NCI-H345 (cell line): ENCODE measurements at places on chromosomes 12 and 14.

DNA sequence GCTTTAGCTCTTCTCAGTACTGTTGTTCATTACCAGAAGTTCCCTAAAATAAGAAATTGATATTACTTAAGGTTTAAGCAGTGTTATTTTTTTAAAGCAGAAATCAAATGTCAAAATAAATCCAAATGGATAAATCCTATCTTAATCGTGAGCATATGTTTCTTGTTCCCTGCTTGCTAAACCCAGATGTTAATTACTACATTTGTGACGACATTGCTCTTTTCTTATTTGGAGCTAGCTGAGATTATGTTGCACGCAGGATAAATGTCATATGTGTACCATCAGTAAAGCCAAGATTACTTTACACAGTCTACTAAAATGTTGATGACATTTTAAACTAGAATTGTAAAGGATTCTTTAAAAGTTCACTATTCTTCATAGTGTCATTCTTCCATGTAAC is 157.5 kb downstream of the PLCZ1 start:
- no peak for DNase-seq

DNA sequence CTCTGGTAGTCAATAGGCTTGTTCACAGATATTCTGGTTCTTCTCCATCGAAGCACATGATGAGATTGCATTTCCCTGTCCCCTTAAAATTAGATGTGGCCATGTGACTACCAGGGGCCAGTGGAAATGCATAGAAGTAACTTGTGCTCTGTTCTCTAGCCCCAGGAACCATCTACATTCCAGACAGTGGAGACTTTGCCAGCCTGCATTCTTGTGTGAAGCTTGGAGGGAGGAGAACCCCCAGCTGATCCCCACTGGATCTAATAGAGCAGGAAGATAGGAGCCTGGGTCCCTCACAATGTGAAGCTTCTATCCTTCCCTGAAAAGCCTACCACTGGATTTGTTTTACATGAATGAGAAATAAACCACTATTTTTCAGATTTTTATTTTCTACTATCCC is 130.1 kb downstream of the KITLG start:
- no peak for DNase-seq

GRCh38 chr12:112524676-112525425 is 106.1 kb downstream of the PTPN11 start:
- no peak for DNase-seq

DNA sequence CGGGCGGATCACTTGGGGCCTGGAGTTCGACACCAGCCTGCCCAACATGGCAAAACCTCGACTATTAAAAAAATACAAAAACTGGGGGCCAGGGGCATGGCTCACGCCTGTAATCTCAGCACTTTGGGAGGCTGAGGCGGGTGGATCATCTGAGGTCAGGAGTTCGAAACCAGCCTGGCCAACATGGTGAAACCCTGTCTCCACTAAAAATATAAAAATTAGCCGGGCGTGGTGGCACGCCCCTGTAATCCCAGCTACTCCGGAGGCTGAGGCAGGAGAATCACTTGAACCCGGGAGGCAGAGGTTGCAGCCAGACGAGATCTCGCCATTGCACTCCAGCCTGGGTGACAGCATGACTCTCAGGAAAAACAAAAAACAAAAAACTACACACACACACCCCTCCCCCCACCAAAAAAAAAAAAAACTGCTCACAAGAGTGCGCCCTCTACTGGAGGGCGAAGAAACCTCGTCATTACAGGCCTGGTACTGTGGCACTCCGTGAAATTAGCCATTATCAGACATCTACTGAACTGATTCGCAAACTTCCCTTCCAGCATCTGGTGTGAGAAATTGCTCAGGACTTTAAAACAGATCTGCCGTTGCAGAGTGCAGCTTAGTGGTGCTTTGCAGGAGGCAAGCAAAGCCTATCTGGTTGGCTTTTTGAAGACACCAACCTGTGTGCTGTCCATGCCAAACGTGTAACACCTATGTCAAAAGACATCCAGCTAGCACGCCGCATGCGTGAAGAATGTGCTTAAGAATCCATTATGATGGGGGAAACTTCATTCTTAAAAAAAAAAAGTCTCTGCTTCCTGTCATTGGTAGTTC is 7.7 kb downstream of the PPP1R3E start:
- DNase-seq, result peak; percentile 54

- no peak for DNase-seq
Measured at GRCh38 chr14:68663385-68664076, 129.3 kb downstream of the ZFP36L1 start.

- no peak for DNase-seq
Measured at GRCh38 chr14:68580096-68580645, 212.7 kb downstream of the ZFP36L1 start.

GRCh38 chr12:57902478-57902969 is 38.8 kb upstream of the ATP23 start:
- DNase-seq, result no peak

DNA sequence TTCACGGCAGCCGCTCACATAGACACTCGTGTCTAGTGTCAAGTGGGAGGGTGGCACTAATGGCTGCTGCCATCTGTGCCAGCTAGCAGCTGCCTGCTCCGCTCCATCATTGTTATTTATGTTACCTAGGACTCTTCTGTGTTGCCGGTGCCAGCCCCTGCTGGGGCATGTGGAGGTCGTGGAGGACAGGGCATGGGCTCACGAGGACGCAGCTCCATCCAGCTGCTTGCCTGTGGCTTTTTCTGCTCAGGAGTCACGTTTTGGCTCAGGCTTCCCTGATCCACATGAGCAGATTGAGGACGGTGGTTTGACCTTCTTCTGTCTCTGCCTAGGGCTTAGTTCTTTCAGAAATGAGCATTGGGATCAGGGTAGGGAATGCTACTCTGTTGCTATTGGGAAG is 31.2 kb downstream of the TPCN1 start:
- peak; percentile 11 for DNase-seq

- DNase-seq, result no peak
Measured at GRCh38 chr12:50297027-50297426, 13.7 kb upstream of the LIMA1 start.

DNA sequence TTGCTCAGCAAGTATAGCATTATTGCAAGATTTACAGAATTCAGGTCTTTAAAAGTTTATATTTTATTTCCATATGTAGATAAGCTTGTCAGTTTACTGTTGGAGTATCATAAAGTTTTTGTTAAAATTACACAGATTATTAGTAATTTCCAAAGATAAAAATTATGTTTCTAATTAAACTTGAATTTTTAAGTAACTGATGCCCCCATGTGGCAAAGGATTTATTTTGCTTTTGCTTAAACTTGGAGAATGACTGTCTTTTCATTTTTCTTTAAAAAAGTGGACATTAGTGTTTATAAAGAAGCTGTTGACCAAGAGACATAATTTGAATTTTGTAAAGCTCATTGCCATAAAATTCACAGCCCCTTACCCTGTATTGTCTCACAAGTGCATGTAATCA is 45.8 kb downstream of the ETNK1 start:
- DNase-seq, result no peak

GRCh38 chr14:37972941-37973887 is 234.5 kb upstream of the SSTR1 start:
- DNase-seq, result no peak

- peak; percentile 29 for DNase-seq
Measured at GRCh38 chr14:99574099-99574880, 29.7 kb downstream of the CCDC85C start.

DNA sequence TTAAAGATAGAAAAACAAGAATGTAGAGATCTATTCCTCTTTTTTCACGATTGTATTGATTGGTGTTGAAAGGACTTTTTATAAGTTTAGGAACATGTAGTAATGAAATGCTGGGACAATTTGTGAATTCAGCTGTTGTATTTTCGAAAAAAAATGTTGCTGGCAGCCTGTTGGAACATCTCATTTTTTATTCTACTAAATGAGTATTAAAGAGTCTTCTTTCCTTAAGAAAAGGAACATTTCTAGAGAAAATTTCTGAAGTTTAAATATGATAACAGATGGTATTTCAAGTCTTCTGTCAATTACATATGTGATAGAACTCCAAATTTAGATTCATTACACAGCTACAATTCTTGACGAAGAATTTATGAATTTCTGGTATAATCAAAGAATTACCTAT is 189.6 kb downstream of the TMEM117 start:
- DNase-seq, result no peak

DNA sequence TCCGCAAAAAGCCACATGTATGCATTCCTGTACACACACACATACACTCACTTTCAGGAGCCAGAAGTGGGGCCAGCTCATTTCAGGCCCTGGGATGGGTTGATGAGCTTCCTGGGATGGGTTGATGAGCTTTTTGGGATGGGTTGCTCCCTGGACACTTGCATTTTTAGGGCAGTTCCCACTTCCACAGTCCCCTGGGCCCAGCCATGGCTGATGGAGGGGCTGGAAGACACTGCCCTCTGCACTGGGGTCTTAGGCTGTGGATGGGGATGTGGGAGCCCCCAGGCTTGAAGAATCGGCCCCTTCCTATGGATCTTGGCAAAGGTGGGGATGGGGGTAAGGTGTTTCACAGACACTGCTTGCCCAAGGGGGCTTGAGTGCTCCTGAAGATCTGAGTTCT is 12.7 kb downstream of the ACVRL1 start:
- DNase-seq, result no peak

DNA sequence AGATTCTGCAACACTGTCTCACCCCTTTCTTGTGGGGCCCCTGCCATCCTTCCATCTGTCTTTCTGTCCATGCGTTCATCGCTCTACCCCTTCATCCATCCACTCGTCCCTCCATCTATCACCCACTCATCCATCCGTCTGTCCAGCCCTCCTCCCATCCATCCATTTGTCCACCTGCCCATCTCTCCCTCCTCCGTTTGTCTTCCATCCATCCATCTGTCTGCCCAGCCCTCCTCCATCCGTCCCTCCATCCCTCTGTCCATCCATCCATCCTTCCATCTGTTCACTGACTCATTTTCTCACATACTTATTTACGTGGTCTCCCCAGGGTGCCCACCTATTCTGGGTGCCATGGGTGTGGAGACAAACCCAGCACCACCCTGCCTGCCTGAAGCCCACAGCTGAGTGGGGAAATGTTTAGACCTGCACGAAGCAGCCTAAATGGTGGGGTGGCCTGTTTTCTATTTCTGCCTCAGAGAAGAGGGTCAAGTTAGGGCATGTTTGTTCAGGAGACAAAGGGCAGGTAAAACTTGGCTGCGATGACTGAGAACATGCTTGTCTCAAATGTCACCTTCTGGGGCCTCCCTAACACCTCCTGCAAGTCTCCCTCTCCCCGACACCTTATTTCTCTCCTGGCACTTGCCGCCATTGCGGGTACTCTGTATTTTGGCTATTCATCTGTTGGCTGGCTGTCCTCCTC is 2.8 kb upstream of the SLC25A47 start:
- no peak for DNase-seq

DNA sequence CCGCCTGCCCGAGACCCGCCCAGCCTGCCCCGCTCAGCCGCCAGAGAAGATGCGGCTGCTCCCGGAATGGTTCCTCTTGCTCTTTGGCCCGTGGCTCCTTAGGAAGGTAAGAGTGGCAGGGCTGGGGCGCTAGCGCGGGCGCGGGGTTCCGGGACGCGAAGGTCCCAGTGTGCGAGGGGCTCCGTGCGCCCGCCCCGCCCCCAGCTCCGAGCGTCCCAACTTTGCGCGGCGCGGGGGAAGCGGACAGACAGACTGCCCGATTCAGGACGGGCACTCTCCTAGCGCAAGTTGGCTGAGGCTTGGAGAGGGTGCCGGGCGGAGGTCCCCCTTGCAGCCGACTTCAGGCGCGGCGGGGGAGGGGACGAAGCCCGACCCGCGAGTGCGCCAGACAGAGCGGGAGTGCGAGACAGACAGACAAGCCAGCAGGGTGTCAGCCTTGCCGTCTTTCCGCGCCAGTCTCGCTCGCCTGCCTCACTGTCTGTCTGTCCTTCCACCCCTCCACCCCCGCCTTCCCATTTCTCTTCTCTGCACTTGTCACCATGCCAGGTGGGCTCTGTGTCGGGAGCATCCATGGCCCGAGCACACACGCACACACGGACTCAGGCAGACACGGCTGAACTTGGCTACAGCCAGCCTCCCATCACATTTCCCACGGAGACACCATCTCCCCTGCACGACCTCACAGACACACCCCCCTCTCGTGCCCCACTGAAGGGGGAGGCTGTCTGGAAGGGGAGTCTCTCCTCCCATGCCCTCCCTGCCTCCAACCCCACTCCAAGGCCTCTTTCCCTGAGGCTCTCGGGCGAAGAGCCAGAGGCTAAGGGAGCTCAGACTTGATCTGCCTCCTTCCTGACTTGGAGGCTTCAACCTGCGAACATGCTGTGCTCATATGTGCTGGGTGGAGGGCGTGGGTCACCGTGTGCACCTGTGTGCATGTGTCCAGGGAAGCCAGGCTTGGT is 606 bp downstream of the NXPH4 start:
- DNase-seq, result peak; percentile 26

DNA sequence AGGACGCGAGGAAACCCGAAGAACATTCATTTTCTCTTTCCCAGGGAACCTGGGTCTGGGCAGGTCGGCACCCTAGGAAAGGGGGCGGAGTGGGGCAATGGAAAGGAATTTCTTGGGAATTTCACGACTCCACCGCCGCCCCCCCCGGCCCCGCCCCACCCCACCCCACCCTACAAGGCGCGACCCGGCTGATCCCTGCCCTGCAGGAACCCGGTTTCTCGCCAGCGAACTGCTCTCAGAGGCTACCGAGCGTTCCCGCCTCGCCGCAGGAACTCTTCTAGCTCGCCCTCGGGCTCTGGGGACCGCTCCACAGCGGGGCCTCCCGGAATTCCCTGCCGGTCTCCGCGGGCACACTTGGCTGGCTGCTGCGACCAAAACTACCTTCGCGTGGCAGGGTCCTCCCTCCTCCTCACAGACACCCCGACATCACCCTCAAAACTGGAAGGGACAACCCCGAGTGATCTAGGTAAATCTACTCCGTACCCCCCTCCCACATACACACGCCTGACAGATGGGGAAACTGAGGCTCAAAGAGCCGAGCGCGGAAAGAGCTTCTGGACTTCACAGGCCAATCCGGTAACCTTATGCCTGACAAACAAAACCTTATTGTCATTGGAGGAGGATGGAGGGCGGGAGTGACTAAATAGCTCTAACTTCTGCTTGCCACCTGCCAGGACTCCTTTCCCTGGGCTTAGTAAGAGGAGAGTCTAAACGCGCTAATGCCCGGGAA is 785 bp upstream of the ACTN1 start:
- DNase-seq, result peak; percentile 52

- DNase-seq, result peak; percentile 64
Measured at GRCh38 chr12:122399592-122400373, 22.7 kb downstream of the CLIP1 start.

DNA sequence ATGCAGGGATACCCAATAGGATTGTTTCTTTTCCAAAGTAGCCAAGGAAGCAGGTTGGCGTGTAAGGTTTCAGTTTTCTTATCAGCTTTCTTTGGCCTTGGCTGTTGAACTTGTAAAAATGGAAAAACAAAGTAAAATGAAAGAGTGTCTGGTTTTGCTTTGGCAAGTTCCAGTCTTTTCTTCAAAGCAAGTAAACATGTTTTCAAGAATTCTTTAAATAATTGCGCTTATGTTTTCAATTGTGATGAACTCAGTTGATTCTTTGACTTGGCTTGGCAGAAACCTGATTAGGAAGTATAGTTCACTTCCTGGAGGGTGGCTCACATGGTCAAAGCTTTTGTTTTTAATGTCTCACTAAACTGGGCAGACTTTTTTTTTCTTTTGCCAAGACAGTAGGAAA is 112.2 kb upstream of the USP44 start:
- no peak for DNase-seq

DNA sequence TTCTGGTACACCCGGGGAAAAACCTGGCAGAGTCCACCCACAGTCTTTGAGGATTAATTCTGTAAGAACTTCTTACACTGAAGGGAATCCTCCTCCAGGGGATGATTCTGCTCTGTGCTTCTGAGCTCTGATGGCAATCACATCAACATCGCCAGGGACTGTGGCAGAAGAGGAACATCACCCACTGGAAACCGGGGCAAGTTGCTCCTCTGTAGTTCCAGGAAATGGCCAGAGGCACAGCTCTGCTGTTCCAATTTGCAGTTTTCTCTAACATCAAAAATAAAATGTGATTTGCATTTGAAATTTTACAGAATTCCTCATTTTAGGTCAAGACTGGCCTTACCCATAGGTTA is 207.6 kb downstream of the DAD1 start:
- no peak for DNase-seq
